ENCODE measurements at places on chromosomes 16 and 17.

- no peak for DNase-seq
These were observed 22.3 kb upstream of the NAGS start for GRCh38 chr17:43982171-43982570.

DNA sequence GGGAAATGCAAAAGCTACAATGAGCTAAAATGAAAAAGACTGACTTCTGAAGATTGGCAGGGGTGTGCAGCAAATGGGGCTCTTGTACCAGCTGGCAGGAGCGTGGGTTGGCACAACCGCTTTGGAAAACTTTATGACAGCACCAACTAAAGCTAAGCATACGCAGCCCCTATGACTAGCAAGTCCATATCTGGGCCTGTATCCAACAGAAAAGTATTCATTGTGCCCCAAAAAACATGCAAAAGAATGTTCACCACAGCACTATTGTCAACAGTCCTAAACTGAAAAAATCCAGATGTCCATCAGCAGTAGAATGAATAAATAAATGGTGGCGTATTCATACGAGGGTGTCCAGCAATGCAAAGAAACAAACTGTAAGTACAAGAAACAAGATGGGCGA is 22.6 kb upstream of the ITGA3 start:
- DNase-seq = no peak

DNA sequence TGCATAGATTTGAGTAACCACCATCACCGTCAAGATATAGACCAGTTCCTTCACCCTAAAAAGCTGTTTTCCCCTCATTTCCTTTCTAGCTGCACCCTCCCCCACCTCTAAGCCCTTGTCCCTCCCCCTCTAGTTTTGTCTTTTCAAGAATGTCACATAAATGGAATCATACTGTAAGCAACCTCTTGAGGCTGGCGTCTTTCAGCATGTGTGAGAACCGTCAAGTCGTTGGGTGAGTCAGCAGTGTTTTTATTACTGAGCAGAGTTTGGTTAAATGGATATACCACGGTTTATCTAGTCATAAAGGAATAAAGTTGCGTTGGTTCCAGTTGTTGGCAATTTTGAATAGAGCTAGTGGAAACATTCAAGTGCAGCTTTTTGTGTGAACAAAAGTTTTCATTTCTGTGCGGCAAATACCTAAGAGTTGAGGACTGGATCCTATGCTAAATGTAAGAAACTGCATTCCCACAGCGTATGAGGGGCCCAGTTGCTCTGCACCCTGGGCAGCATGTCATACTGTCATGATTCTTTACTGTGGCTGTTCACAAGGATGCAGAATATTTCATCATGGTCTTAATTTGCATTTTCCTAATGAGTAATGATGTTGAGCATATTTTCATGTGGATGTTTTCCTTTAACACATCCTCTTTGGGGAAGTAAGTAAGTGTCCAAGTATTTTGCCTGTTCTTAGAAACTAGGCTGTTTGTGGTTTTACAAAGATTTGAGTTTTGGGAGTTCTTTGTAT is 264.3 kb downstream of the CPPED1 start:
- DNase-seq = peak; percentile 39

GRCh38 chr17:65485388-65486299 is 75.8 kb downstream of the AXIN2 start:
- DNase-seq = no peak

GRCh38 chr17:17060930-17061329 is 18.7 kb downstream of the MPRIP start:
- no peak for DNase-seq

DNA sequence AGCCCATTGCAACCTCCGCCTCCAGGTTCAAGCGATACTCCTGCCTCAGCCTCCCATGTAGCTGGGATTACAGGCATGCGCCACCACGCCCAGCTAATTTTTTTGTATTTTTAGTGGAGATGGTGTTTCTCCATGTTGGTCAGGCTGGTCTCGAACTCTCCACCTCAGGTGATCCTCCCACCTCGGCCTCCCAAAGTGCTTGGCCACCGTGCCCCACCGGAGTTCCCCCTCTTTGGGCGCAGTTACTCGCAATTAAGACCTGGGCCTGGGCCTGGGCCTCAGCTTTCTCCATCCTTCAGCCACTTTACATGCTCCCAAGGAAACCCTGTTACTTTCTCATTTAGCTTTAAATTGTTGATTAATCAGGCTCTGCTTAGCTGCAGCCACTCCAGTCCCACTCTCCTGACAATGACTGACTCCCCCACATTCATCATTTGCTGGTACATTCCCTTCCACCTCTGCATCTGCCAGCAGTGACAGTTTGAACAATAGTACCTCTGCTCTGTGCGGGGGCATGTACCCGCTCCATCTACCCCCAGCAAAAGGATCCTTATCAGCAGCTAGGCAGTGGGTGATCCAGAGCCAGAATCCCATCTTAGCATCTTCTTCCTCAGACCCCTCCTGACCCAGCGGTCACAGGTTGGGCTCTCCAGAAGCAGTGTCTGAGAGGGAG is 47.2 kb upstream of the SLC47A1 start:
- DNase-seq = no peak

- DNase-seq = no peak
These were observed 187.7 kb downstream of the LGALS9B start for GRCh38 chr17:20279631-20280030.

DNA sequence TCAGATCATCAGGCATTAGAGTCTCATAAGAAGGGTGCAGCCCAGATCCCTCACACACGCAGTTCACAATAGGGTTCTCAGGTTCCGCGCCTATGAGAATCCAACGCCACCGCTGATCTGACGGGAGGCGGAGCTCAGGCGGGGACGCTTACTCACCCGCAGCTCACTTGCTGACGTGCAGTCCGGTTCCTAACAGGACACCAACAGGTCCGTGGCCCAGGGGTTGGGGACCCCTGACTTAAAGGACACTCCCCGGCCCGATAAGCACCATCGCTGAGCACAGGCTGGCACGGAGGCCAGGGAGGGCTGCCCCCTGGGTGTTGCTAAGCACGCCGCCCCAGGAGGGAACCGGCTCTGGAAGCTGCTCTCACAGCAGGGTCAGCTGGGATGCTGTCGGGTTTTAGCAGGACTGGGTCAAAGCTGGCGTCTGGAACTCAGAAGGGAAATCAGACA is 30.1 kb upstream of the BAHCC1 start:
- peak; percentile 46 for DNase-seq

- DNase-seq = no peak
These were observed 5.6 kb downstream of the KIAA0513 start for GRCh38 chr16:85033171-85033570.

- no peak for DNase-seq
These were observed 28.2 kb downstream of the ADCY9 start for GRCh38 chr16:4087990-4088577.

DNA sequence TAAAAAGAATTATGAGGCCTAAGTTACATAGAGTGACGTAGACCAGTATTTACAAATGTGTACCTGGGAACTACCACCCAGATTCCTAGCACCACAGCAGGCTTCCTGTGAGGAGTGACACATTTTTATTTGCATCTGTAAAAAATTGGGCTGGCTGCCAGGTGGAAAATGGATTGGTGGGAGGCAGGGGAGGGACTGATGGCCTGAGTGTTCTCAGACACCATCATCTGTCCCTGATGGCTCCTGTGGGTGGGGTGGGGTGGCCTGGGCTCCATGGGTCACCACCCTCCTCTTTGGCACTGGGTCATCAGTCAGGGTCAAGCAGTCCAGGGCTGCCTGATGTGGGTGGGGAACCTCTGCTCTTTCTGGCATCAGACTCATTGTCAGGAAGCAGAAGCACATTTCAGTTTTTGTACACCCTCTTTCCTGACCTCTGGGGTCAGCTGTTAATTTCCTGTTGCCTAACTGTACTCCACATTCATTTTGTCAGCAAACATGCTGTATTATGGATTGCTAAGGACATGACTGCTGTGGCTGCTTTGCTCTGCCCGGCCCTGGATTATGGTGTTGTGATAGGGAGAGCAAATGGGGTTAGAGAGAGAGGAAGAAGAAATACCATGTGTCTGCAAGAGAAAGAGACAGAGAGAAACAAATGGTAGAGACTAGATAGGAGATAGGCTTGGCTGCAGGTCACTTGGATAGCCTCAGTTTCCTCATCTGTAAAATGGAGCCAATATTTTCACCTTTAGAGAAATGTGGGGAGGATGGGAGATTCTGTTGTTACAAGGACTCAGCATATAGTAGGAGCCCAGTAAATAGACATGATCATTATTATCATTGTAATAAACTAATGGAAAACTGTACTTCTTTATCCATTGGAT is 11.6 kb upstream of the MFAP4 start:
- DNase-seq = no peak

GRCh38 chr16:56093055-56093454 is 98.2 kb upstream of the GNAO1 start:
- DNase-seq = no peak

DNA sequence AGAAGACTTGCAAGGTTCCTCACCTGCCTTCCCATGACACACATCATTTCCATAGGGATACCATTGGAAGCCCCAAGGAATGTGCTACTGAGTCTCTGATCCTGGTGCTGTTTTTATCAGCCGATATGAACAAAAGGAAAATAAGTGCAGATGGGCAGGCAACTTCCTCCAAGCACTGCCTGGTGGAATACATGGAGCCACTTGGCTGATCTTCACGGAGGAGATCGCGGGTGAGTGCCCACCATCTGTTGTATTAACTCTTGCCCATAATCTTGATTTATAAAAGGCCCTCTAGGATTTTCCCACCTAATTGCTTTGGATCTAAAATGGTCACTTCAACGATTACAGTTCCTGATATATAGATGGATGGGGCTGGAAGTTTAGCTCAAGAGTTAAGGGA is 24.7 kb upstream of the CDRT15 start:
- no peak for DNase-seq

DNA sequence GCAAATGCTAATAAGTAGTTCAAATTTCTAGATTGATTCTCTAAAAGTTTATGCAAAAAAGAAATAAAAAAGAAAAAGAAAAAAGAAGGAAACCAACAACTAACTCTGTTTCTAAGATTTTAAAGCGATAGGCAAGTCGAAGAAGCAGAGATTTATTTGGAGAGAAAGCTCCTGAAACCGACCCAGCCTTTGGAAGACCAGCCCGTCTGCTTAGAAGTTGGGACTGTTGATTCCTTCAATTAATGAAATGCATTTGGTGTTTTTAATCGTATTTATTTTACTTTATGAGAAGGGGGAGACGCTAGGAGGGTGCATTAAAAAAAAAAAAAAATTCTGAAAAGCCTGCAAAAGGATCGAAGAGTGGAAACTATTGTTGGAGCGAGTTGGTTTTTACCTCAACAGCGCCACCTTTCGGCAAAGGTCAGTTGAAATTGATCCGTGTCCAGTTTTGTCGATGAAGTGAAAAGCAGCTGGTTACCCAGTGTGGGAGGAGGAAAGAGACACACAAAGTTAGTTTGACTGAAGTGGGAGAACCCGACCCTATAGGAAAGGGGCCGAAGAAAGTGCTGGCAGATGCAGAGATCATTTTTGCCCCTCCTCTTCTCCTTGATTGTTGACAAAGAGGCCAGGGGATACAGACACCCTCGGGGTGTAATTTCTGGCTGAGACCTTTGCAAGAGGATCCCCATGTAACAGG is 1.5 kb upstream of the MAF start:
- peak; percentile 91 for DNase-seq

GRCh38 chr16:71460236-71460635 is 1.8 kb downstream of the ZNF23 start:
- DNase-seq = no peak

GRCh38 chr17:56926704-56927103 is 12.9 kb upstream of the TRIM25 start:
- DNase-seq = no peak

DNA sequence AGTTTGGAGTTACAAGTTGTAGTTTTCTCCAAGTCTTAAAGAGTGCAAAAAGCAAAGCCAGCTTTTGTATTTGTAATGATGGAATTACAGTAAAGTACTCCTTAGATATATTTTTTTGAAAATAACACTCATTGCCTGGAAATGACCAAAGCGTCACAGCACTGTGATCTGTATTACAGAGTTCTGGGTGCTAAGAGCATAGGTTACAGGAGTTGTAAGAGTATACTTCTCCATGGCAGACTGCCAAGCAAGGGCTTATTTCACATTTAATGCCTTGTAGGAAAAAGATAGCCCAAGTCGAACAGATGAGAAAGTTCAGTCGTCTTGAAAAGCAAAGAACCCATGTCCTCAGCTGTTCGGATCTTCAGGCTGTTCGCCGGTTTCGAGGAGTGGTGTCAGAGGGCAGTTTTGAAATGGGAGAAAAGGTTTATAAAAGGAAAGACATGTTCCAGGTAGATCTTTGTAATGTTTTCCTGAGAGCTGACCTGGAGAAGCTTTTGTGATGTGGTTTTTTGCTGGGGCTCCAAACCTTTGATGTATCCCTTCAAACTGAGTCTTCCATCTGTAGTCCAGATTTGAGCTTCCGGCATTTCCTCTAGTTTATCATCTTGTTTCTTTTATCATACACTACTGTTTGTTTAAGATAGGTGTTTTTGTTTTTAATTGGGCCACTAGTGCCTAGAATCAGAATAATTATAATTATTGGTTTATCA is 41.3 kb downstream of the ERCC4 start:
- no peak for DNase-seq

DNA sequence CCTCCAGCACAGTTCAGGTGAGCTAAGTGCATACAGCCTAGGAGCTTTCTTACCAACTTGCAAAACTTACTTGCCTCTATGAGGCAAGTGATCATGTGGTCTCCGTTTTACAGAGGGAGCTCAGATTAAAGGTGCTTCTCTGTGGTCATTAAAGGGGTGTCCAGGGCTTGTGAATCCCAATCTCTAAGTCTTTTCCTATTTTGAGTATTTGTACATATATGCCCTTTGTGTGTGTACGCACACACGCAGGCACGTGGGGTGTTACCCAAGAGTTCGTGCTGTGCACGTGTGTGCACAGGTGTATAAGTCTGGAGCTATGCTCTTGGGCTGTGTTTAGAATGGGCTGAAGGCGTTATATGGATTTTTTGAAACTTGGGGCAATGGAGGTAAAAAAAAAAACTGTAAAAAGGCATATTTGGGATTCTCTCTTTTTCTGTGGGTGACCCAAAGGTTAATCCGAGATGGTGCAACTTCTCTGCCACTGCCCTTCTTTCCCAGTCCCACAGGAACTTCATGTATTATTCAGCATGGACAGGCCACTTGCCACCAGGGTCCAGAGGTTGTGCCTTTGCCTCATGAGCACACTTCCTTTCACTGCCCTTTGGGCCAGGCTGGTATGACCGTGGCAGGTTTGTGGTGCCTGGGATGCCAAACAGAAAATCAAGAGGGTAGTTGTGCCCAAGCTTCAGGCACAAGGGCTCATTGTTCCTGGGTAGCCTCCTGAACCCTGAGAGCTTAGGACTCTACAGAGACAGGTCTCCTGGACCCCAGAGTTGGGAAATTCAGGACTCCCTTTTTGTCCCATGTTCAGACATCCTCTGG is 1.5 kb downstream of the ABCC3 start:
- DNase-seq = no peak

- DNase-seq = no peak
These were observed 21.2 kb downstream of the PEMT start for GRCh38 chr17:17570140-17570797.

DNA sequence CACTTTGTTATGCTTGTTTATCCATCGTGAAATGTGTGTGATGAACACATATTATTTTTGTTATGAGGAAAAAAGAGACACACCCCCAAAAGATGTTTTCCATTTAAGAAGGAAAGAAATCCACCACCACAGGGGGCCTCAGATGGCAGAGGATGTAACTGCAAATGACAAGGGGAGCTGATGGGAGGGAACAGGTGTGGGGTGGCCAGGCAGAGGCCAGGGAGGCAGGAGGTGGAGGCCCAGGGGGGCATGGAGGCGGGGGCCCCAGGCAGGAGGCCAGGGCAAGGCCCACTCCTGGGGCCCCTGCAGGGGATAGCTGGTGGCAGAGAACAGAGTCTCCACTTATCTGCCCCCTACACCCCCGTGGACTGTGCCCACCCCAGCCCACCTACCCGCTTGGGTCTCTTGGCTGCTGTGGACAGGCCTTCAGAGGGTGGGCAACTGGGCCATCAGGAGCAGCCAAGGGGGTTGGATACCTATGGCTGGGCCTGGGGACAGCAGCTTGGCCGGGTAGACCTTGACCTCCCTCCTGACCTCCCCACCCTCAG is 28.0 kb downstream of the PPL start:
- no peak for DNase-seq

Measured in activated CD4-positive, alpha-beta T cell treated with anti-CD3 and anti-CD28 coated beads, Interleukin-2, amount 50 U/mL, for 48 hours (primary cell).